ENCODE measurements at places on chromosomes 4 and X.
A peak's percentile ranks its signal among the peaks of the same experiment; 100 is the strongest.

- DNase-seq, result no peak
These were observed 448 bp downstream of the TLL1 start for GRCh38 chr4:165873298-165874071.

- no peak for DNase-seq
These were observed 2.4 kb upstream of the LOC101059915 start for GRCh38 chrX:71664889-71665491.

DNA sequence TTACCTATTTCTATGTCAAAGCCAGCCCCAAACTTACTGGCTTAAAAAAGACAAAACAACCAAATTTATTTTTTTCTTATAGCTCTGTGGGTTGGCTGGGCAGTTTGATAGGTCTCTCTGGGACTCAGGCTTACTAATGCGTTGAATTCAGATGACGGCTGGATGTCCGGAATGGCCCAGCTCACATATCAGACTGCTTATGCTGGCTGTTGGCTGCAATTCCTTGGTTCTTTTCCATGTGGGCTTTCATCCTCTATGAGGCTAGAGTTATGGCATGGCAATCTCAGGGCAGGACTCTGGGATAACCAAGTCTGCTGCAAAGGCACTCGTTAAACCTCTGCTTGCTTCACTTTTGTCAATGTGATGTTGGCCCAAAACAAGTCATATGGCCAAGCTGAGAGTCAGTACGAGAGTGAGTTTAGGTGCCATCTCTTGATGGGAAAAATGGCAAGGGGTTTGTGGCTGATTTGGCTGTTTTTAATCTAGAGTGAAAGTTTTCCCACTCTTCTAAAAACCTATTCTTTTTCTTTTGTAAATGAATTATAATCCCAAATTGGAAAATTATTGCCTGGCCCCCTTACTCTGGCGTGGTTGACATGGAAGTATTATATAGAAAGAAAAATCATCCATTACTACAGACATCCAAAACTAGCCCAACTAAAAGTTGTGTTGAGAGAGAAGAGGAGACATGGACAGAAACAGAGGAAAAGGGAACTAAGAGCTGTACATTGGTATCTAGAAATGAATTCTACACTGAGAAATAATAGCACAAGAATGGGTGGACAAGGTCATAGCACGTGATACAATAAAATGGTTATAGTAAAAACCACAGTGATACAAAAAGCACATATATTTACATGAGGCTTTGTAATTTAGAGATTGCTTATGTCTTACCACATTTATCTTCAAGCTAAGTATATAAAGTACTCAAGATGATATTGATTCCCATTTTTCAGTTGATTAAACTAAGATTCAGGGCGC is 6.6 kb downstream of the PRIMPOL start:
- no peak for DNase-seq

DNA sequence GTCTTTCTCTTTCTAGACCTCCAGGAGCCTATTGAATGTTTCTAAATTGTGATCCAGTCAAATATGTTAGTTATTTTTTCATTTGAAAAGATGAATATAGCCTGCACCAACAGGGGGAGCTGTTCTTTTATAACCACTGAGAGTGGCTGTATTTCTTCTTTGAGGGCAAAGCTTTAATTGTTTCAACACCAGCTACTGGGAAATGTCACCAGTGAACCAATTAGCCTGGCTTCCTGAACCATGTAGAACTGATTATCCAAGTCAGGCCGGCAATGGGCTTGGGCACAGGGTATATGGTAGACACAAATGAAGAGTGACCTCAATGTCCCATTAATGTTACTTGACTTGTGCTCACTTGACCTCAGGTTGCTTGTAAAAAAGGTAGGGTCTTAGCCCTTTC is 4.8 kb upstream of the DAPP1 start:
- DNase-seq, result peak; percentile 35

Measured in activated CD4-positive, alpha-beta memory T cell treated with anti-CD3 and anti-CD28 coated beads for 36 hours (primary cell).